Stimulated activated CD8-positive, alpha-beta memory T cell treated with anti-CD3 and anti-CD28 coated beads, Interleukin-2, amount 100 ng/mL, for 1 hour (primary cell): ENCODE measurements at places on chromosomes 11 and 22.
A peak's percentile ranks its signal among the peaks of the same experiment; 100 is the strongest.

DNA sequence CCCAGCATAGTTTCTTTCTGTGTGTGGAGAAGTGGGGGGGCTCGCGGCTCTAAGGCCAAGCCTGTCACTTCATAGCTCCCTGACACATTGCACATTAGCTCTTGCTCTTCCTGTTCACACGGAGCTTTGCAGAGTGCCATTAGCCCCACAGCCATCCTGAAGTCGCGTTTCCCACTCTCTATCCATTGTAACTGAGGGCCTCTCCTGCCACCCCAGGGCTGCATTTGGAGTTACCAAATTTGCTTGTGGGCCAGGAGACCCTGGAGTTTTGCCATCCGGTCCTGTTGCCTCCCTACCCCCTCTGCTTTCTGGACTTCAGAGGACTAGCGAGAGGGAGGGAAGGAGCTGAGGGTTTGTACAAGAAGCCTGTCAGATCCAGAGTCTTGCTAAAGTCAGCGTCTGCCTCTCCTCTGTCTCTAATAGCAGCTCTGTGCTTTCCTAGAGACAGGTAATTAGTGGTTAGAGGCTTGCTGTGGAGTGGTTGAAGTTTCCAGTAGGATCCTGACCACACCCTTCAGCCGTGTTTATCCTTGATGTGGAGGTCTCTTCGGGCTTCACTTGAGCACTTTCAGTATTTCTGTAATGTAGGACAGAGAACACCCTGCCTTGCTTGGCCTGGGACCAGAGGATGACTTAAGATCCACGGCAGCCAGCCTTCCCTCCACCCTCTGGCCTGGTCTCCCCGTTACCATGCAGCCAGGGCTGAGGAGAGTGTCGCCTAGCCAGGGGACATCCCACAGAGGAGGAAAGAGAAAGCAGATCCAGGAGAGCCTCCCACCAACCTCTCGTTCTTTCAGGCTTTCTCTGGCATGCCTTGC, 14.1 kb downstream of the DCPS start:
- DNase-seq = no peak

GRCh38 chr22:50498322-50498890, 9.1 kb downstream of the LMF2 start:
- peak; percentile 54 for DNase-seq

GRCh38 chr11:119248750-119249670, 42.9 kb downstream of the CBL start:
- no peak for DNase-seq

- DNase-seq = no peak
Observed at GRCh38 chr11:123273616-123274015, 78.6 kb upstream of the CLMP start.

DNA sequence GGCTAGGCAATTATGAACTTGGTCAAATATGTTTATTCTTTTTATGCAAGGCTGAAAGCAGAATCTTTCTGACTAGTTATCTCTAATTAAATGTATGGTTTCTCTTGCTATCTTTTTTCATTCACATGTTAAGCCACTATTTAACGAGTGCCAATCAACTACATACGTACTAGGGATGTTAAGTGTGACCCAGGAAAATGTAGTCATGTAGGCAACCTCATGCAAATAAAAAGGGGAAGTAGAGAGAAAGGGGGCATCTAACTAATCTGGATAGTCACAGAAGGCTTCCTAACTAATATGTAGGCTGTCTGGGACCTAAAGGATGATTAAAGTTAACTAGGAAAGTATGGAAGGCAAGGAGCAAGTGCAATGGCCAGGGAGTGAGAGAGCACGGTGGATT, 23.5 kb downstream of the TBRG1 start:
- no peak for DNase-seq

DNA sequence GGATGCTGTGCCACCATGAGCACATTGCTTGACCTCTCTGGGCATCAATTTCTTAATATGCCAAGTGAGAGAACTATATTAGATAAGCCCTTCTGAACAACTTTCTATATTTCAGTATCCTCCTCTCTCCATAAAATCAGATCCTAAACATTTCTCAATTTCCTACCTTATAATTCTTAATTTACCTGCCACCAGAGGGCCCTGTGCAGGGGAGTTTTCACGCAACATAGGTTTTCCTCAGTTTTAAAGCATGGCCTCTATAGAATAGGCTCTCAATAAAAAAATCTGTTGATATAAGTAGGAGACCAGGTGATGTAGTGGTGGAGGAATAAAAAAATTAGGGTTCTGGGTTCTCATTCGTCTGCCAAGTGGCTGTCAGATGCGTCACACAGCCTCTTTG, 83.7 kb upstream of the DBX1 start:
- DNase-seq = no peak

DNA sequence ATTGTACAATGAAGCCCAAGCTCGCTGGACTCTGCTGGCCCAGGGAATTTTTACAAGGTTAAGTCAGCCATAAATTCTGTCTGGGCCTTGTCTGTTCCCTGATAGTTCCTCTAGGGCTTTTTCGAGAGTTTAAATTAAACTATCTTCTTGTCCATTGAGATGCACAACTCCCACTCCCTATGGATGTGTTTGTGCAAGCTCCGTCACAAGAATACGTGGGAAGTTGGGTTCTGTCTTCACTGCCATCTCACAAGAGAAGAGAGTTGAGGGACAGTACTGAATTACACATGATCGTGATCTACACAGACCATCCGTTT, 153.6 kb upstream of the TTC12 start:
- DNase-seq = no peak

DNA sequence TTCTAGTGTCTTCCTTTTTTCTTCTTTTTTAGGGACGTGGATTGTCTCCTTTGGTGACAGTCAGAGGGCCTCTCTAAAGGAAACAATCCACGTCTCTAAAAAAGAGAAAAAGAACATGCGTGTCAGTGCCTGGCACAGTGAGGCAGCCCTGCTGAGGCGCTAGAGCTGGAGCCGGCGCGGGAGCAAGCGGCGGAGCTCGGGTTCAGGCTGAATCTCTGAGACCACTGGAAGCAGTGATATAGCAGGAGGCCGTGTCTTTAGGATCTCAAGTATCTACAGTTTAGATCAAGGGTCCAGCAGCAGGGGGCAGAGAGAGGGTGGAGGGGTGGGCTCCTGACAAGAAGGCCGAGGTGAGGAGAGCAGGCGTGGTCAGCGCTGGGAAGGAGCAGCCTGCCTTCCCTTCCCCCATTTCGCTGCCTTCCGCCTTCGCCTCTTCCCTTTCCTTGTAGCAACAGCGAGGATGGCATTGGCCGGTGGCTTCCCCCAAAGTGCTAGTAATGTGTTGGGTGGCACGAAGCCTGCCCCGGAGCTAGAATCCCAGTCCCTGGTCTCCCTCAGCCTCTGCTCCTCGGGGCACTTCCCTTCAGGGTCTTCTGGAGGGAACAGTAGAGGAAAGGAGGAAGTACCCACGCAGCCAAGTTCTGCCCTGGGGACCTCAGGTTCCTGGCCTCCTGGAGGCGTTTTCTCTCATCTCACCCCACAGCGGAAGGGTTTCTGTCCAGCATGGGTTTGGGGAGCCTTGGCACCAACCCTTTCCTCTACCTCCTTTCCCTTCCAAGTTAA, 28.2 kb upstream of the RAB1B start:
- no peak for DNase-seq

DNA sequence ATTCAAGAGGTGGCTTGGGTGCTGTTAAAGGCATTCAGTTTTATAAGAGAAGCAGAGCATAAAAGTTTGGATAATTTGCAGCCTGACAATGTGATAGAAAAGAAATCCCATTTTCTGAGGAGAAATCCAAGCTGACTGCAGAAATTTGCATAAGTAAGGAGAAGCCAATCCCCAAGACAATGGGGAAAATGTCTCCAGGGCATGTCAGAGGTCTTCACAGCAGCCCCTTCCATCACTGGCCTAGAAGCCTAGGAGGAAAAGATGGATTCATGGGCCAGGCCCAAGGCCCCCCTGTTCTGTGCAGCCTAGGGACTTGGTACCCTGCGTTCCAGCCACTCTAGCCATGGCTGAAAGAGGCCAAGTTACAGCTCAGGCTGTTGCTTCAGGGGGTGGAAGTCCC, 207.3 kb downstream of the METTL15 start:
- DNase-seq = no peak

DNA sequence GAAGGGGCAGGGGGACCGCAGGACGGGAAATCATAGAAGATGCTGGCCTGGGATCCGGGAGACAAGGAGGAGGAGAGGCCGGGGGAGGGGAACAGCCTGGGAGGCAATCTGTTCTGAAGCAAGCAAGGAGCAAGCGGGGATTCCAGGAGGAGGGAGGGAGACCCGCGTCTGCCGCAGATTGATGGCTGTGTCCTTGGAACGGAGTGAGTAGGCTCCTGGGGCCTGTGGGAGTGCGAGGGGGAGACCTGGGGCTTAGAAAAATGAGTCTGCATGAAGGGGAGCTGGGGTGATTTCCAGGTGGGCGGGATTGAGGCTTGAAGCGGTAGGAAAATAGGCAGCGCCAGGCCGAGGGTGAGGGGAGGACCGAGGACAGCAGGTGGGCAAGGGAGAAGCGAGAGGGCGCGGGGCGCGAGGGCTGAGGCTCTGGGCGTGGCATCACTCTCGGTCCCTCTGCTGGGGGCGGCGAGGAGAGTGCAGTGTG, 1.6 kb upstream of the LRRC55 start:
- DNase-seq = no peak

DNA sequence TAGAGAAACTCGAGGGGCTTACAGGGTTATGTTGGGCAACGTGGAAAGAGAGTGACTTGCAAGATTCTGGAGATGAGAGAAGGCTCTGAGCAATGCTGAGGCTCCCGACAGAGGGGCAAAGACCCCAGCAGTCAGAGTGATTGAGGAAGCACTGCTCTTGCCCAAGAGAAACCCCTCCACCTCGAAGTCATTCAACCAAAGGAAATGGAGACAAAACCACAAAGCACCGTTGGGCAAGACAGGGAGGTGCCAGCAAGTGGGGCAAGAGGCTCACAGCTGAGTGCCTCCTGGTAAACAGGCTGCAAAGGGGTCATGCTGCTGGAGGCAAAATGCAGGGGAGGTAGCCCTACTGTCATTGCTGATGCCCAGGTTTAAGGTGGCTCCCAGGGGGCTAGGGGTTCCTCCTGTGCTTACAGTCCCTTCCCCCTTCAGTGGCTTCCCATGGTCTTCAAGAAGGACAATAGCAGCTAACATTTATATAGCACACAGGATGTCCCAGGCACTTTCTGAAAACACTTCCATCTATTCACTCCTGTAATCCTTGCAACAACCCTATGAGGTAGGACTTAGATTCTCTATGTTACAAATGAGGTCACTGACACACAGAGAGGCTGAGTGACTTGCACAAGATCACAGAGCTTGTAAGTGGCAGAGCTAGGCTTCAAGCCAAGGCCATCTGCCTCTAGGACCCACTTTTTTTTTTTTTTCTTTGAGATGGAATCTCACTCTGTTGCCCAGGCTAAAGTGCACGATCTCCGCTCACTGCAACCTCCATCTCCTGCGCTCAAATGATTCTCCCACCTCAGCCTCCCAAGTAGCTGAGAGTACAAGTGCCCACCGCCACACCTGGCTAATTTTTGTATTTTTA, 18.1 kb upstream of the MYH9 start:
- peak; percentile 48 for DNase-seq

DNA sequence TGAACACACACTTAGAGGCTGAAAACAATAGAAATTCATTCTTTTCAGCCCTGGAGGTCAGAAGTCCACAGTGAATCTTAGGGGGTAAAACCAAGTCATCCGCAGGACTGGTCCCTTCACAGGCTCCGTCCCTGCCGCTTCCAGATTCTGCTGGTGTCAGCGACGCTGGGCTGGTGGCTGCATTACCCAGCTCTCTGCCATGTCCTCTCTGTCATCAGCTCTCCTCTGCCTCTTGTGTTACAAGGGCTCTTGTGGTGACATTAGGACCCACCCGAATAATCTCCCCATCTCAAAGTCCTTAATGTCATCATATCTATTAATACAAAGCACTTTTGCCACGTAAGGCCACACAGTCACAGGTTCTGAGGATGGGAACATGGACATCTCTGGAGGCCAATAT, 47.7 kb upstream of the ANO1 start:
- no peak for DNase-seq
